Fibroblast of lung (primary cell): ENCODE measurements at places on chromosomes 2 and 18. TPM values are rescaled to one million over a fixed set of nuclear protein-coding genes. Genes with fewer than 3 reads are reported as not detected.

ALPP gene
- polyA plus RNA-seq: not detected in 2 replicates

AMER3 gene
- not detected in 2 replicates for polyA plus RNA-seq

STK39 gene
- 30.1 and 51.7 TPM in 2 replicates for polyA plus RNA-seq

GRCh38 chr2:144632809-144633208 is 112.9 kb upstream of the ZEB2 start:
- no peak overlapping the region for H3K27ac ChIP-seq
- no peak for DNase-seq
- H3K4me1 ChIP-seq: no peaks in the 10 kb centered on the region
- no peak overlapping the region for H3K4me3 ChIP-seq

GRCh38 chr2:190996947-190997346 is 17.0 kb downstream of the STAT1 start:
- H3K4me1 ChIP-seq: no peaks in the 10 kb centered on the region
- peaks cover 22% of the 10 kb centered on the region for H3K36me3 ChIP-seq
- no peak overlapping the region for H3K4me3 ChIP-seq
- no peaks in the 10 kb centered on the region for H3K27me3 ChIP-seq
- no peak for DNase-seq

- H3K27ac ChIP-seq: no peak overlapping the region
- no peaks in the 10 kb centered on the region for H3K4me1 ChIP-seq
- no peak for DNase-seq
- no peak overlapping the region for H3K4me3 ChIP-seq
- no peaks in the 10 kb centered on the region for H3K27me3 ChIP-seq
Measured at GRCh38 chr2:63610525-63610924, 21.8 kb downstream of the MDH1 start.
